ENCODE measurements at places on chromosomes 4 and X. TPM values are rescaled to one million over a fixed set of nuclear protein-coding genes. Genes with fewer than 3 reads are reported as not detected.
A peak's percentile ranks its signal among the peaks of the same experiment; 100 is the strongest.

Gene HMGN5
- total RNA-seq: 5.5 TPM

GRCh38 chr4:56466910-56467283, 520 bp upstream of the SRP72 start:
- DNase-seq: no peak

- DNase-seq: no peak
Measured at GRCh38 chr4:47933840-47934239, 19.5 kb upstream of the NFXL1 start.

DNA sequence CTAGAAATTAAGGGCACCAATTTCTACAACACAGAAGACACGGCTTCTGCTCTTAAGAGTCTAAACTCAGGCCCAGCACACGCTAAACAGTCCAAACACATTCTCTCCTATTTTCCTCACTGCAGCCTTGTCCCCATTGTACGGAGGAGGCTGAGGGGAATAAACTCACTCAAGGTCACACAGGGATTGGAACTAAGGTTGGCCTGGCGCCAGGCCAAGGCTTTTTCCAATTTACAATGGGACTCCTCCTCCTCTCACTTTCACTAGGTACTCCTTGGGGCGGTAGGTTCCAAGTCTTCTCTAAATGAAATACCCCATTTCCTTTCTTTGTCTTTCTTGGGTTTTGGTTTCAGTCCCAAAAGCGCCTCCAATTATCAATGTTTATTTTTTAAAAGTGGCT, 48.7 kb upstream of the CRMP1 start:
- DNase-seq: no peak

DNA sequence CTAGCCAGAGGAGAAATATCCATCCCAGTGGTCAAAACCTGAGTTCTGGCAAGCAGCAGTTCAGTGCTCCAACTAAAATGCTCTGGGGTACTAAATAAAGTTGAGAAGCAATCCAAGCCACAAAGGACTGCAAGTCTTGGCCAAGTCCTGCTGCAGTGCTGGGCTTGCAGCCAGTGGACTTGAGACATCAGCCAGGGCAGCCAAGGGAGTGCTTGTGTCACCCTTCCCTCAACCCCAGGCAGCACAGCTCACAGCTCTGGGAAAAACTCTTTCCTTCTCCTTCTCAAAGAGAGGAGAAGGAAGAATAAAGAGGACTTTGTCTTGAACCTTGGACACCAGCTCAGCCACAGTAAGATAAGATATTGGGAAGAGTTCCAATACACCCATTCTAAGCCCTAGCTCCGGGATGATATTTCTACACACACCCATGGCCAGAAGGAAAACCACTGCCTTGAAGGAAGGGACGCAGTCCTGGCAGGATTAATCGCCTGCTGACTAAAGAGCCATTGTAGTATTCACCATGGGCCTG, 99.8 kb downstream of the PTCHD1 start:
- peak; percentile 30 for DNase-seq

DNA sequence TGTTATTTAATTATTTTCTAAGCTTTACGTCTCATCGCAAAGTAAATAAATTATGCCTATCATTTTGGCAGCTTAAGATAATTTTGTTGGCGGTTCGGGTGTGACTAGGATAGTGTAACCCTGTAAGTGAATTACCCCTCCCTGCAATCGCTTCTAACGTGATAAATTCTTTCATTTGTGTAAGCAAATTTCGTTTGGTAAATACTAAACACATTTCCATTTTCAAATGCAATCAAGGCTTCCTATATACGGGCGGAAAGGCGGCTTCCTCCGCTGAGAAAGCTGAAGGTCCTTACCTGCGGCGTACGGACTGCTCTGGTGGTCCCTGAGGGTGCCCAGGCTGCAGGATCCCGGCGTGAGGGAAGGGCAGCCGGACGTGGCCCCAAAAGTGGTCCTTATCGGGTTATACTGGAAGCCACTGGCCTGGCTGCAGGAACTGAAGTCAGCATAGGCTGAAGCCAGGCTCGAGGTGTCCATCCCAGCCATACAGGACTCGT, 403 bp downstream of the PHOX2B start:
- no peak for DNase-seq

DNA sequence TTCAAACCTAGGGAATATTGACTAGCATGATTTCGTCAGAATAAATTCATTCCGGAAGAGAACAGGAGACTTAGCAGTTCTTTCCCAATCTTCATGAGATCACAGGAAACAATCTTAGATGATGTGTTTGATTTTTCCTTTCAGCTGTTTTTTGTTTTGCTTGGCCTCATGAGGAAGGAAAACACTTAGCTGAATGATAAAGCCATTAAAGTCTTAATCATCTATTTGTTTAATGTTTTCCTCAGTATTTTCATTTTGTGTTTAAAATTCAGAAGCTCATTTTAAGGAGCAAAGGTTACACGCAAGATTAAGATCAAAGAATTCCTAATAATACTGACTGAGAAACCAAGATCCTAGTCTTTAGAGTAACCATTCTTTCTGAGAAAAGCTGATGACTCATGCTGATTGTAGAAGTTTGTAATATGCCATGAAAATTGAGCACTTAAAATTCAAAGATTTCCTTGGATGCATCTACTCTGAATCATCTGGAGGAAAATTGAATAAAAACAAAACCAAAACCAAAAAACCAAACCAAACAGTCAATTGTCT, 15.4 kb upstream of the TBC1D19 start:
- no peak for DNase-seq

All from thoracic aorta (tissue), 2 donors.